Articular chondrocyte of knee joint (primary cell): ENCODE measurements at places on chromosomes 13 and 19. TPM values are rescaled to one million over a fixed set of nuclear protein-coding genes. Genes with fewer than 3 reads are reported as not detected.

Gene NLRP12
- not detected in 2 replicates for total RNA-seq

Gene CCNE1
- 5.0 and 6.2 TPM in 2 replicates for total RNA-seq

Gene USP12
- 22.7 and 27.2 TPM in 2 replicates for total RNA-seq

Gene IL11
- total RNA-seq: 1.2 and 1.4 TPM in 2 replicates

Gene REEP6
- total RNA-seq: 1.3 and 1.4 TPM in 2 replicates

Gene CBARP
- total RNA-seq: 2.0 and 3.6 TPM in 2 replicates

Gene OVOL3
- total RNA-seq: not detected in 2 replicates

Gene TPTE2
- not detected in 2 replicates for total RNA-seq

Gene KLF2
- 12.5 and 20.1 TPM in 2 replicates for total RNA-seq

Gene UPK1A
- total RNA-seq: not detected in 2 replicates

Gene FCER2
- not detected in 2 replicates for total RNA-seq

Gene COL4A1
- total RNA-seq: 88.6 and 120 TPM in 2 replicates

Gene ZNF780B
- 20.3 and 31.8 TPM in 2 replicates for total RNA-seq

Gene KLK15
- total RNA-seq: not detected in 2 replicates

Gene CHST8
- under 0.01 TPM in 1 of 2 replicates, not detected in the other for total RNA-seq

Gene TEKTIP1
- not detected in 2 replicates for total RNA-seq

Gene ZNF667
- 4.8 and 7.2 TPM in 2 replicates for total RNA-seq

Gene HIPK4
- 0.32 and 0.39 TPM in 2 replicates for total RNA-seq

Gene PRPF31
- 36.2 and 39.2 TPM in 2 replicates for total RNA-seq

Gene CCL25
- 0.32 TPM in 1 of 2 replicates, not detected in the other for total RNA-seq

Gene KCNN4
- 3.9 and 6.1 TPM in 2 replicates for total RNA-seq

Gene NLRP9
- not detected in 2 replicates for total RNA-seq

Gene ZNF155
- total RNA-seq: 9.9 and 11.7 TPM in 2 replicates

Gene COG3
- 32.4 and 38.2 TPM in 2 replicates for total RNA-seq

Gene CYP2A7
- total RNA-seq: not detected in 2 replicates

Gene ANKRD24
- 0.91 and 0.97 TPM in 2 replicates for total RNA-seq

Gene GIPR
- total RNA-seq: 1.3 and 1.4 TPM in 2 replicates

Gene MBD3L3
- total RNA-seq: not detected in 2 replicates

Gene RASAL3
- not detected in 2 replicates for total RNA-seq

Gene LILRA1
- total RNA-seq: not detected in 2 replicates

Gene CHERP
- 4.9 and 5.9 TPM in 2 replicates for total RNA-seq

Gene CGB2
- total RNA-seq: not detected in 2 replicates

Gene TBXA2R
- 4.7 and 5.0 TPM in 2 replicates for total RNA-seq

Gene NCAN
- not detected in 2 replicates for total RNA-seq

Gene METTL21C
- total RNA-seq: 0.11 TPM in 1 of 2 replicates, not detected in the other

Gene ZNF491
- total RNA-seq: 5.6 and 7.5 TPM in 2 replicates

Gene ACER1
- not detected in 2 replicates for total RNA-seq

Gene CERS1
- 0.11 and 0.13 TPM in 2 replicates for total RNA-seq

Gene EMP3
- total RNA-seq: 186 and 193 TPM in 2 replicates

Gene FGF22
- total RNA-seq: not detected in 2 replicates

Gene RETN
- total RNA-seq: not detected in 2 replicates

Gene EHD2
- 124 and 147 TPM in 2 replicates for total RNA-seq

Gene NR1H2
- total RNA-seq: 49.3 and 57.5 TPM in 2 replicates

Gene GRK1
- under 0.01 TPM in 1 of 2 replicates, not detected in the other for total RNA-seq

Gene TEX29
- total RNA-seq: not detected in 2 replicates

Gene TMEM255B
- total RNA-seq: 9.3 and 12.2 TPM in 2 replicates

Gene CRB3
- 0.32 TPM in 1 of 2 replicates, not detected in the other for total RNA-seq

Gene ZNF43
- 9.9 and 14.3 TPM in 2 replicates for total RNA-seq

Gene NDUFS7
- 27.6 and 37.4 TPM in 2 replicates for total RNA-seq

Gene SWSAP1
- 0.43 and 0.91 TPM in 2 replicates for total RNA-seq
